ENCODE measurements at places on chromosomes 7 and 10.

DNA sequence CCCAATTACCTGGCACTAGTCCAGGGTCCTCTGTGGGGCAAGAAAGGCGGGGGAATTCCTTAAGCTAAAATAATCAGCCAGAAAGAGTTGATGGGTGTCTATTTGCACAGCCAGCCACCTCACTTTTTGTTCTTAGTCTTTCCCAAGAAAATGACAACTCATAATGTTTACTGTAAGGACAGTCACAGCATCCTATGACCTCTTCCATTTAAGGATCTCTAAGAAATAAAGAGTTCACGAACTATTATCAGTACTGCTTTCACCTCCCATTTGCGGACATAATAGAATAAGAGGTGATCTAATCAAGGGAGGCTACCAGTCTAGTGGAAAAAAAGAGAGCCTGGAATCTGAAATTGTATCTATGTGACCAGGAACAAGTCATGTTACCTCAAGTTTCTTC lies 72.4 kb upstream of the LRRC17 start:
- DNase-seq = no peak

GRCh38 chr7:128003787-128004186 lies 27.4 kb downstream of the LRRC4 start:
- no peak for DNase-seq

DNA sequence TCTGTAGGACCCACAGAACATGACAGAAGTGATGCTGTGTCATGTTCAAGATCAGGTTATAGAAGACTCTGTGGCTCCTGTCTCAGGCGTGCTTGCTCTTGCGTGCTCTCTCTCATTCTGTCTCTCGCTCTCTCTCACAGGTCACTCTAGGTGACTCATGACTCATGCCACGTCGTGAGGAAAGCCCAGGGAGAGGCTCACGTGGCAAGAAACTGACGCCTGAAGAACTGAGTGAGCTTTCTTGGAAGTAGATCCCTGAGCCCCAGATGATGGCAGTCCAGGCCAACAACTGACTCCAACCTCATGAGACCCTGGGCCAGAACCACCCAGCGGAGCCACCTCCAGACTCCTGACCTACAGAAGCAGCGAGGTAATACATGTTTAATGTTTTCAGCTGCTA lies 103.3 kb downstream of the DNMBP start:
- no peak for DNase-seq

DNA sequence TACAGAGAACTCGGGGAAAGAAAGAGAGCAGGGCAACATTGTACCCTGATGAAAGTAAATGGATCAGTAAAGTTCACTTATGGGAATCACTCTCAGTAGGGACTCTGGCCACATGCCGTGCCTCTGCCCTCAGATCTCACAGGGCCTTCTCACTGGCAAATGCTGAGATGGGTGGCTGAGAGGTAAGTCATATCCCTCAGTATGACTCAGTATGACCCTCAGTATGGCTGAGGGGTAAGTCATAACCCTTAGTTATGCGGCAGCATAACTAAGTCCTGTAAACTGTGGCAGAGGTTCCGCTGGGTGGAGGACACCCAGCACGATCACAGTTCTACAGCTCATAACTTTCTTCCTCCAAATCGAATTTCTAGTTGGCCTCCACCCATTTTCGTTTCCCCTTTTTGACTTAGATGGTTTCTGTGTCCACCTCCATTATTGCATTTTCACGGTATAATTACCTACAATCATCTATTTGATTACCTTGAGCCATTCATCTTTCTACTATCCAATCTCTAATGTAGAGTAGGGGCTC lies 26.5 kb upstream of the WNT16 start:
- DNase-seq = no peak

DNA sequence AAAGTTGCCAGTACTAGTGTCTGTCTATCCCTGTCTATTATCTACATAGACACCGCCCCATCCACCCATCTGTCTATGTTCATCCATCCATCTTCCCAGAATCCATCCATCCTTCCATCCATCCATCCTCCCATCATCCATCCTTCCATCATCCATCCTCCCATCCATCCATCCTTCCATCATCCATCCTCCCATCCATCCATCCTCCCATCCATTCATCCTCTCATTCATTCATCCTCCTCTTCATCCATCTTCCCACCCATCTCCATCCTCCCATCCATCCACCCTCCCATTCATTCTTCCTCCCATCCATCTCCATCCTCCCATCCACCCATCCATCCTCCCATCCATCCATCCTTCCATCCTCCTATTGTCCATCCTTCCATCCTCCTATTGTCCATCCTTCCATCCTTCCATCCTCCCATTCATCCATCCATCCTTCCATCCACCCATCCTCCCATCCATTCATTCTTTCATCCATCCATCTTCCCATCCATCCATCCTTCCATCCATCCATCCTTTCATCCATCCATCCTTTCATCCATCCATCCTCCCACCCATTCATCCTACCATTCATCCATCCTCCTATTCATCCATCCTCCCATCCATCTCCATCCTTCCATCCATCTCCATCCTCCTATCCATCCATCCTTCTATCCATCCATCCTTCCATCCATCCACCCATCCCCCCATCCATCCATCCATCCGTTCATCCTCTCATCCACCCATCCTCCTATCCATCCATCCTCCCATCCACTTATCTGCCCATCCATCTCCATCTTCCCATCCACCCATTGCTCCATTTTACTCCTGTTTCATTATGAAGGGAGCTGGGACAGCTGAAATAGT lies 14.7 kb upstream of the LEP start:
- no peak for DNase-seq

DNA sequence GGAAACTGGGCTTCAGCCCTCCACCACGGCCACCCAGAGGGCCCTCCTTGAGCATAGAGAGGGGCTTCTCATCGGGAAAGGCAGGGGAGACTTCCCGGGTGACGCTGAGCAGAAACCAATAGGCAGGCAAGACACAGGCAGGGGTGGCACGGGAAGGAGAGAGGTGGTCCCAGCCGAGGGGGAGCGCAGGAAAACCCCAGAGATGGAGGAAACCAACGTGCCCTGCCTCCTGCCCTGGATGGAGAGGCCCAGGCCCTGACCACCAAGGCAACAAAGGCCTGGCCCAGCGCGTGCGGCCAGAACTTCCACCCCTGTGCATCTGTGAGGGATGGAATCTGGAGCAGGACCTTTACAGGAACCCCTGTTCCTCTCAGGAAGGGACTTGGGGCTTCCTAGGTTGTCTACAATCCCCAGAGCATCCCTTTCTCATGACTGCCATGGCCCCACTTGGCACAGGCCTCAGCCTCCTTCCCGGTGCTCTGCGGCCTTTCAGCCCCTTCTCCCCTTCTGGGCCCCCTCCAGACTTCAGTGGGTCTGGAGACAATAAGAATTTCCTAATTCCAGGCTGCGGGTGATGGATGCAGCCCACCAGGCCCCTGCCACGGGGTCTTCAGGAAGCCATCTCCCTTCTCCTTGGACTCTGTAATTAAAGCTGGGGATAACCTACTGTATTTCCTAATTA lies 137.0 kb upstream of the RET start:
- DNase-seq = no peak

GRCh38 chr10:86535132-86535882 lies 13.7 kb upstream of the WAPL start:
- peak; percentile 21 for DNase-seq

DNA sequence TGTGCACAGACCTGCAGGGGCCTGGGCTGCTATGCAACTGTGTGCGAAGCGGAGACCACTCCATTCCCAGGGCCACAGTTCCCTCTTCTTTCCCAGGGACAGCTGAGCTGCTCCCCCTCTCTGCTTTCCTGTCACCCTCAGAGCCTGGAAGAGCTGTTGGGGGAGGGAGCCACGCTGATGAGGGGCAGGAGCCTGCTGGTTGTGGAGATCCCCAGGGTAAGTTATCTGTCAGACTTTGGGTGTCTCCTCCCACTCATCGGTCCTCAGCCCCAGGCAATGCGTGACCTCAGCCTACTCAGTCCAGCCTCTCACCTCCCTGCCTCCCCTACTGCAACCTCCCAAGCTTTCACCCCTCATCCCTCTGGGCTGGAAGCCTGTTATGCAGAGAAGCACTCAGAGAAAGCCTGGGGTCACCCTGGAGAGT lies 53.5 kb downstream of the ZNF467 start:
- DNase-seq = no peak

GRCh38 chr7:90568213-90568612 lies 27.9 kb upstream of the CDK14 start:
- DNase-seq = no peak

DNA sequence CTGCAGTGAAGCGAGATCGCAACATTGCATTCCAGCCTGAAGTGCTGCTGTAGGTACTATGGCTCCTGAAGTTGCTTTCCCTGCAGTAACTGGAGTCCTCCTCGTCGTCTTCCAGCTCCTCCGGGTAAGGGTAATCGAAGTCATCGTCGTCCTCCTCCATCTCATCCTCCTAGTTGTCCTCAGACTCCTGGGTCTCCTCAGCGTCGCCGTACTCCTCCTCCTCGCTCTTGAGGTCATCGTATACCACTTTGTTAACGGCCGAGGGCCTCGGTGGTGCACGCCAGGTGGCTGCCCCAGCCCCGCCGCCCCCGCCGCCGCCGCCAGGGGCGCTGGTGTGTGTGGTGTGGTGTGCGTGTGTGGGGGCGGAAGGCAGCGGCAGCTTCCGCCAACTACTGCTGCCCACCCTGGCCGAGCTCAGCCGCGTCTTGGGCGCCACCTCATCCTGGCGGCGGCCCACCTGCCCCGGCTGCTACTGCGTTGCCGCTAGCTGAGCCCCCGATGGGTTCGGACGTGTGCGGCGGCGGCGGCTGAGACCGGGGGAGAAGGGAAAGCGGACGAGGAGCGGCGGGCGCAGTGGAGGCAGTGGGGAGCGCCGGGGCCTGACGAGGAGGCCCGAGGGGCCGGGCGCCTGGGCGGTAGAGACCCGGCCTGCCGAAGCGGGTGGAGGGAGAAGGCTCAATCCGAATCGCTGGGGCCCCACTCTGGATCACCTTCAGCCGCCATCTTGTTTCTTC lies 11.8 kb upstream of the ACBD5 start:
- DNase-seq = no peak

DNA sequence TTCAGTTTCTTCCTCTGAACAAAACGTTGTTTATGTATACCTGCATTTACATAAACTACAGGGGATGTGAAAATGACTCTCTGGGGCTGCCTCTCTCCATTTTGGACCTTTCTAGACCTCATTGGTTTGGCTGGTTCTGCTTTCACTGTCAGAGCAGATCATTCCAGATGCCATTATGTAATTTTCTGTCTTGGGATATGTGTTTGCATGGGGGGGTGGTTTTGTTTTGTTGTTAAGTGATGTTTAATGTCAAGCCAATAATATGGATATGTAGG lies 172.4 kb downstream of the LRRC4 start:
- DNase-seq = no peak

DNA sequence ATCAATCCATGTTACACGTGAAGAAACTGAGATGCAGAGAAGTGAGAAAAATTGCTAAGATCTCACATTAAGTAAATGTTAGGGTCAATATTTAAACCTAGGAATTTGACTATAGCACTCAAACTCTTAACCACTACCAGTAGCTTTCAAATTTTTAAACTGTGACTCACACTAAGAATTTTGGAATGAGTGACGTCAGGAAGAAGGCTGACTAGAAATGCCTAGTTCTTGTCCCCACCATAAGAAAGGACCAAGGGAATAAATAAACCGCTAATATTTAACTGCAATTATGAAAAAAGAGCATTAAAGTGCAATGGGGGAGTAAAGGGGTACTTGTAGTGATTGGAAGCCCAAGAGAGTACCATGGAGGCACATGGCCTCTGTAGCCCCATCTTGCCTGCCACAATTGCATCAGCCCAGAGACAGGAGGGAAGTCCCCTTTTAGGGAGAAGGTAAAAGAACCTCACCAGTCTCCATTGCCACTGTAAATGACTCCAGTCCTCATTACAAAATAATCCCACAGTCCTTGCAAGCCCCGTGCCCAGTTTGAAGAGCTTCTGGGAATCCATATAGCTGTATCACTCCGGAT lies 3.5 kb upstream of the AKR1B1 start:
- no peak for DNase-seq

- DNase-seq = no peak
These were observed 1.6 kb upstream of the SEPHS1 start for GRCh38 chr10:13349463-13350274.

- no peak for DNase-seq
These were observed 129.4 kb upstream of the SAMD8 start for GRCh38 chr10:74981831-74982633.

GRCh38 chr10:7298495-7298894 lies 112.3 kb downstream of the SFMBT2 start:
- DNase-seq = no peak

GRCh38 chr10:87626422-87626892 lies 33.2 kb upstream of the PAPSS2 start:
- no peak for DNase-seq

- DNase-seq = no peak
These were observed 166.6 kb upstream of the MKLN1 start for GRCh38 chr7:131161103-131161502.

GRCh38 chr10:113273181-113274163 lies 279.4 kb upstream of the HABP2 start:
- DNase-seq = peak; percentile 81

DNA sequence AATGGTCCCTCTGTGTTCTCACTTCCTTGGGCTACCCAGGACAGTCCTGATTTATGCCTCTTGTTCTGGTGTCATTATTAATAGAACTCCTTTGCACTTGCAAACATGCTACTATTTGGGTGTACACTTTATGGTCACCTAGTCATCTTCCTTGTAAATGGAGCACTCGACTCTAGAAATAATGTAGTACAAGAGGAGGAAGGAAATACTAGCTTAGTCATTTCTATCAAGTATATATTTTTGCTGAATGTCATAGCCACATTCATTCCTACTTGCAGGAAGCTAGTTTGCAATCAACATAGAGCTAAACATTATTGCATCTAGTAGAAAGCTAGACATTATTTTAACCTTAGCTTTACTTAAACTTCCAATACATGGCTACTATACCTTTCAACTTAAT lies 335.3 kb downstream of the MAGI2 start:
- DNase-seq = no peak

DNA sequence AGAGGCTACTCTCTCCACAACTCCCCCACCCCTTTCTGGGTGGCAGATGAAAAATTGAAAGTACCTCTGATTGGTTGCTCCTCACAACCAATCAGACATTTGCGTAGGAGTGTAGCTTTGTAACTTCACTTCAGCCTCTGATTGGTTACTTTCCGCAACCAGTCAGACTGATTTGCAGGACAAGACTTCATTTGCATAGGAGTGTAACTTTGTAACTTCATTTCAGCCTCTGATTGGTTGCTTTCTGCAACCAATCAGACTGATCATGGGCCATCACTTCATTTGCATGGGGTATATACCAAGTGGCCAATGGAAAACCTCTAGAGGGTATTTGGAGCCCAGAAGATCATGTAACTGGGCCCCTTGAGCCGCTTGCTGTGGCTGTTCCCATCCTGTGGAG lies 25.6 kb downstream of the CDNF start:
- no peak for DNase-seq

DNA sequence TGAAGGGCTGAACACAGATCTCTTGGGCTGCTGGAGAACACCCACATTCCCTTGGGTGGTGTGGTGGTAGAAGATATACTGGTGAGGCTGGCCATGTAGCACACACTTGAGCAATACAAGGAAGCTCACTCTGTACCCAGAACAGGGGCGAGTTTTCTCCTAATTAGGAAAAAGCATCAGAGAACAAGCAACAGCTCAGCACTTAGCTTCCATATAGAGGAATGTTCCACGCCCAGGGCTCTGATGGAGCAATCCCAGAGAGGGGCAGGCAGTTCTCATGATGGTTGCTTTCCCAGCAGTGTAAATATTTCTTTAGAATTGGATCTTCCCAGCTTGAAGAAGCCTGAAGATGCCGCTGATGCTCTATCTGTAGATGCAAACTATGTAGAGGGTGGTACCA lies 21.0 kb upstream of the PNLIP start:
- no peak for DNase-seq

- DNase-seq = no peak
These were observed 74.9 kb downstream of the NUDCD3 start for GRCh38 chr7:44415510-44415909.

Measured in nucleus accumbens (tissue), 56 donors.